Large intestine (tissue), 12 donors: ENCODE measurements at places on chromosomes 5 and 9. TPM values are rescaled to one million over a fixed set of nuclear protein-coding genes. Genes with fewer than 3 reads are reported as not detected.

DNA sequence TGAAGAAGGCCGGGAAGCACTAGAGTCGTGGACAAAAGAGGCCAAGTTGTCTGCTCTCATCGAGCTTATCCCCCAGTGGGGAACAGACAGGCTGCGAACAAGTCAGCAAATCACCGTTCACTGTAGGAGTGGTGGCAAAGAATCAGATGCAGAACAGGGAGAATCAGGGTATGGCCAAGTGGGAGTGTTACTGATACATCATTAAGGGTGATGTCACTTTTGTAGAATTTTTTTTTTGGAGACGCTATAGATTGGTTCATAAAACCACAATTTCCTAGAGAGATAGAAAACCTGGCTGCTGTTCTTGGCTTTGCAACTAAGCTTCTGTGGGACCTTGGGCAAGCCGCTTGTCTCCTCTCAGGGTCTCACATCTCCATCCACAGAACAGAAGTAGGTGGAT, 21.3 kb downstream of the SPRY4 start:
- DNase-seq, result no peak

DNA sequence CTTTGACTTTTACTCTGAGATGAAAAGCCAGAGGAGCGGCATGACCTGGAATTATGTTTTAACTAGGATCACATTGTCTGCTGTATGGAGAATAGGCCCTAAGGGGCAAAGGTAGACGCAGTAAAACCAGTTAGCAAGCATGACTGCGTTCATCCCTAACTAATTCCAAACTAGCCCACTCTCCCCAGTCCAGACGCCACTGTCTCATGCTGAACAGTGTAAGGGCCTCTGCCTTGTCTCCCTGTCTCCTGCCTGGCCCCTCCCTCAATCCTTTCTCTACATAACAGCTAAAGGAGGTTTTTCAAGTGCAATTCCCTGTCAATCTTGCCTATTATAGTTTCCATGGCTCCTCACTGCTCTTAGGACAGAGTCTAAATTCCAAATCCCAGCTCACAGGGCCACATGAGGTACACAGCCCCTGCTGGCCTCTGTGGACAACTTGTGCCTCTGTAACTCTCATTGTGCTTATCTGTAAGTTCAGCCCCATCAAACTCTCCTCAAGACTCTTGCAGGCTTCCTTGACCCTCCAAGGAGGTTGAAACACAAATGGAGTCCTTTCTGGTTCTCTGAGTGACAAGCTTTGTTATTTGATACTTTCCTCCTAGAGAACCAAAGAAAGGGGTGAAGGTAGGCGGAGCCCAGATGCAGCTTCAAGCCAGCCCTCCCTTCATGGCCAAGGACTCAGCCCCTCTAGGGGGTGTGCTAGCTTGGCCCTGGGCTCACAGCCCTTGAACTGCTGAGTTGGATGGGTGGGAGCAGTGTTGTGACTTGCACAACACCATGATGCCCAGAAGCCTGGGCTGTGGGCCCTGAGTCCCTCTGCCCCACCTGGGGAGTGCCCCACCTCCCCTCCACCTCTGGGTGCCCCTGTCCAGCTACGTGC, 16.0 kb upstream of the SLC22A4 start:
- DNase-seq, result peak; percentile 98

EQTN gene
- 0.34 TPM for polyA plus RNA-seq

ADAMTS13 gene
- 10.4 TPM for polyA plus RNA-seq

PLPP1 gene
- polyA plus RNA-seq, result 54.7 TPM

MPDZ gene
- 51.0 TPM for polyA plus RNA-seq

- peak; percentile 62 for DNase-seq
Observed at GRCh38 chr9:438961-439768, 224.5 kb downstream of the DOCK8 start.

PAPPA gene
- 2.2 TPM for polyA plus RNA-seq

DNA sequence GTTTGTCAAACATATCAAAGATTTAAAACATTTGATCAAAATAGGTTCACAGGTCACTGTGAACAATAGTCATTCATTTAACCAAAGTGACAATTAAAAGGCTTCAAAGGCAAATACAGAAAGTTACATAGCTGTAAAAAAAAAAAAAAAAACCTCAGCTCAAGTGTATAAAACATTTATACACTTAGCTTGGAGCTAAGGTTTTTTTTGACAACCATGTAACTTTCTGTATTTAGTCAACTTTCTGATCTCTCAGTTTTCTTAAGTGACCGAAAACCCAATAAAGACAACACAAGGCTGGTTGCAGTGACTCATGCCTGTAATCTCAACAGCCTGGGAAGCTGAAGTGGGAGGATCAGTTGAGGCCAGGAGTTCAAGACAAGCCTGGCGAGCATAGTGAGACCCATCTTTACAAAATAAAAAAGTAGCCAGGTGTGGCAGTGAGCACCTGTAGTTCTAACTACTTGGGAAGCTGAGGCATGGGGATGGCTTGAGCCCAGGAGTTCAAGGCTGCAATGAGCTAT, 16.4 kb upstream of the UBTD2 start:
- peak; percentile 14 for DNase-seq

SLC44A1 gene
- polyA plus RNA-seq, result 49.8 TPM

GRCh38 chr5:138850865-138851435, 24.2 kb downstream of the LRRTM2 start:
- DNase-seq, result no peak

ZNF883 gene
- 2.6 TPM for polyA plus RNA-seq

PRRT1B gene
- 2.0 TPM for polyA plus RNA-seq

DNA sequence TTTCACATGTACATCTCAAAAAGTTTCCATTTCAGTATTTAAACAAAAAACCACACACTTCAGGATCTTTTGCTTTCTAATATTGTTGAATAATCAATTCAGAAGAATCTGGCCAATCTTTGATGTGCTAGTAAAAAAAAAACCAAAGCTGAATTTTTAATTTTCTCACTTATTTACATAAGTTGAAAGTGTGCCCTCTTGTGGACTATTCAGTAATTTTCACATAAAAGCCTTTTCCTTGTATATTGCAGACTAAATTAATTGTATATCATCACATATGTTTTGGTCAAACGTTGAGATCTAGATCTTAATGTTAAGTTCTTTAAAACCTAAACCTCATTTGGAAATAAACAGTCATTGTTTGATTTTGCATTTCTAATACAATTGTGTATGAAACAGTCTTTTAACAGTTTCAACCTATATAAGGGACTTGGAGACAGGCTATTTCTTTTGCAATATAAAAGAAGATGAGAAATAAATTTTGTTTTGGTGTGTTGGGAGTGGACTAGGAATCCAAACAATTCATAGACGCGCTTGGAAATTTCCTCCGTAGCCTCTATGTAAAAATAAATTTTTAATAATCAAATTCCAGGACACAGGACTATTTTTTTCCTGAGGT, 68.1 kb downstream of the NIPBL start:
- DNase-seq, result peak; percentile 43

- no peak for DNase-seq
Observed at GRCh38 chr5:145787001-145787400, 48.1 kb downstream of the PRELID2 start.

DNA sequence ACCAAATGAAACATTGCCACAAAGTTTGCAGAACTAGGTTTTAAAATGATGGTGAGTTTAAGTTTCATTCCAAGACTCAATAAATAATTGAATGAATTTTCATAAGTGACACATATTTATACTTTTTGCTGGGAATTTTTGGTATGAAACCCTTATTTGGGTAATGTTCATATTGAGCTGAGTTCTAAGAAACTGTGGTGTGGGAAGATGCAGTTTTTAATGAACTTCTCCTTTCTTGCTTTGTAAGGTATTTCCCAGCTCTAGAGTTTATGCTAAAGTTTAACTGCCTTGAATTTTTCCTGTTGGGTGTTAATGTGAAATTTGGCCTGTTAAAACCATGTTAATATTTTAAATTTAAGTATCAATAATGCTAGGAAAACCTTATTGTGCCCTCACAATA, 15.1 kb downstream of the RABGAP1 start:
- no peak for DNase-seq

GRCh38 chr5:139363937-139364336, 19.2 kb downstream of the SLC23A1 start:
- no peak for DNase-seq

HACD4 gene
- polyA plus RNA-seq, result 4.8 TPM

ENTREP1 gene
- 7.3 TPM for polyA plus RNA-seq

STX17 gene
- polyA plus RNA-seq, result 31.9 TPM

DNA sequence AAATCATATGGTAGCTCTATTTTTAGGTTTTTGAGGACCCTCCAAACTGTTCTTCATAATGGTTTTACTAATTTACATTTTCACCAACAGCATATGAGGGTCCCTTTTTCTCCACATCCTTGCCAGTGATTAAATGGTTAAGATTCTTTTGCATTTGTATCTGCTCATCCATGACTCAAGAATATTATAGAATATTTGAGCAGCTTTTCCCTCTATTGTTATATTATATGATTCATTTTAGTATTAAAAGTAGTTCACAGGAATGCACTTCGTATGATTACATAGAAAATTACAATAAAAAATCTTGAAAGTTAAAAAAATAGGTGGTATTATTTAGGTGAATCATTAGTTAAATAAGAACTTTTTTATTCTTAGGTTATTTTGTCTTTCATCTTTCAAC, 140.7 kb downstream of the WDR70 start:
- no peak for DNase-seq

CCNJL gene
- polyA plus RNA-seq, result 12.7 TPM

DNA sequence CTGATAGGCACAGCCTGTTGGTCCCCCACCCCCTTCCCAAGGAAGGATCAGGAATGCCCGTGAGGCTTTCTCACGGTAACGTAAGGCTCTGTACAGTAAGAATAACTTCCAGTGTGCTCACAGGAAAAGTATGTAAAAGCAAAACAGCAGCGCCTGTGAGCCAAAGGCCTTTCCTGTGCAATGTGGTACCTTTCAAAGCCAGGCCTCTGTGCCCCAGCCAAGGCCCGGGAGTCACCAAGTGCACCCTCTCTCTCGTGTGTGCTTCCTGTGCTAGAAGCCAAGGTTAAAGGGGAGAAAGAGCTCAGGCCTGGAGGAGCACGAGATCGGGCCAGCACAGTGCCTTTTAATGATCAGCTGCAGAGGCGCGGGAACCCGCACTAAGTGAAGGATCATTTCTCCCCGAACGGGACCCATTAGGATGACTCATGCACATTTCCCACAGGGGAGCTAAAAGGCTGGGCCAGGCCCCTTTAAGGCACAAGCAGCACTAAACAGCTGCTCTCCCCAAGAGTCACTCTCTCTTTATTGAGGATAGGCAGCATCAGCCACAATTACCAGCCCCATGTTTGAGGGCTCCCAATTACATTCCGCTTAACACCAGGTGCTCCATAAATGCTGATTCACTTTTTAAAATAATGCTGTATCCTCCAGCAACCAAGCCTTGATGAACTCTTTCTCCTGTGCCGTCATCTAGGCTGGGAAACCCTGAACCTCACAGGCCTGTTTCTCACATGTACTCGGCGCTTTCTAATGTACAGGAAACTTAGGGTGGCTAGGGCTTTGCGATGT, 42.8 kb downstream of the SHB start:
- DNase-seq, result no peak

DNA sequence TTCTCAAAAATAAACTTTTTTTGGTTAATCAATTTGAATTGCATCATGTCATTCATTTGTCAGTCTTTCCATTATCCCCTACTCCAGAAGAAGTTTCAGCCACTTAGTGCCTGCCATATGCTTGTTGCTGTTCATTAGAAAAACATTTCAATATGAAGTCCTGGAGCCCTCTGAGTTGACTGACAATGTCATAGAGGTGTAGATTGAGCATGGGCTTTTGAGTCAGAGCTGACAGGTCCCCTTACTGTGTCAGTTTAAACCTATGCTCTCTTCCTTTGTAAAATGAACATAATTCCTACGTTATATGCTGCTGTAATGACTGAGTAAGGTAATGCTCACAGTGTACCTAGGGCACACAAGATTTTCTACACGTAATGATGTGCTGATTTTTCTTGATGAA, 114.0 kb downstream of the CTNND2 start:
- DNase-seq, result no peak

DNA sequence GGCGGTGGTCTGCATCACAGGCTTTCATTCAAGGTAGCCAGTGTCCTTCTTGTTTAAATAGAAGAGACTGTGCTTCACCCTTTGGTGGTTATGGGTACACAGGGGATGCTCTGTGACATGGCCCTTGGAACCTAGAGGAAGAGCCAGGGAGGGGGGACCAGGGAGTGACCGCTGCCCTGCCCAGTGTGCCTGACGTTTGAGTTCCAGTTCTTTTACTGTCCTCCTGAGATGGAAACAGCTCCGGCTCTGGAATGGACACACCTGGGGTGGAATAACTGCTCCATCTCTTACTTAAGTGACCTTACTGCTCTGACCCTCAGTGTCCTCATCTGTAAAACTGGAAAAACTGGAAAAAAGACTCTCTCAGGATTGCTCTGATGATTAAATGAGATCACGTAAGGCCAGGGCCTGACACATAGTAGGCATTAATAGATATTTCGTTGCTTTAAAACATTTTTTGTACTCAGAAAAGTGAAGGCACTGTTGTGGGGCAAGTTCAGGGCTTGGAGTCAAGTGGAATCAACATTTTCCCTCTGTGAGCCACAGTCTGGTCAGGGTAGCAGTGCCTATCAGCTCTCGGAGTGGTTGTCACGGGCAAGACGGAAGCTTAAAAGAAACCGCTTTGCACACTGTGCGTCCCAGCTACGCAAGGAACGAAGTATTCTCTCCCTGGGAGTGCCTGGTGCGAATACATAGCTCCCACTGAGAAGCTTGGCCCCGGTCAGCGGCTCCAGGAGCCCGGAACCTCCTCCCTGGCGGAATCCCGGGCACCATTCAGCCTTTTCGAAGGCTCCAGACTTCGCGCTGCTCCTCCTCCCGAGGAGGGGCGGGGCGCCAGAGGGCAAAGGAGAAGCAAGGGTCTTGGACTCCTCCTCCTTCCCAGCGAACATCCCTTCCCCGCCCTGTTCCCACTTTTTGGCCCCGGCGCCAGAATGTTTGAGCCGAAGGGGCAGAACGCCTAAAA, 5.8 kb downstream of the POU4F3 start:
- no peak for DNase-seq

DNA sequence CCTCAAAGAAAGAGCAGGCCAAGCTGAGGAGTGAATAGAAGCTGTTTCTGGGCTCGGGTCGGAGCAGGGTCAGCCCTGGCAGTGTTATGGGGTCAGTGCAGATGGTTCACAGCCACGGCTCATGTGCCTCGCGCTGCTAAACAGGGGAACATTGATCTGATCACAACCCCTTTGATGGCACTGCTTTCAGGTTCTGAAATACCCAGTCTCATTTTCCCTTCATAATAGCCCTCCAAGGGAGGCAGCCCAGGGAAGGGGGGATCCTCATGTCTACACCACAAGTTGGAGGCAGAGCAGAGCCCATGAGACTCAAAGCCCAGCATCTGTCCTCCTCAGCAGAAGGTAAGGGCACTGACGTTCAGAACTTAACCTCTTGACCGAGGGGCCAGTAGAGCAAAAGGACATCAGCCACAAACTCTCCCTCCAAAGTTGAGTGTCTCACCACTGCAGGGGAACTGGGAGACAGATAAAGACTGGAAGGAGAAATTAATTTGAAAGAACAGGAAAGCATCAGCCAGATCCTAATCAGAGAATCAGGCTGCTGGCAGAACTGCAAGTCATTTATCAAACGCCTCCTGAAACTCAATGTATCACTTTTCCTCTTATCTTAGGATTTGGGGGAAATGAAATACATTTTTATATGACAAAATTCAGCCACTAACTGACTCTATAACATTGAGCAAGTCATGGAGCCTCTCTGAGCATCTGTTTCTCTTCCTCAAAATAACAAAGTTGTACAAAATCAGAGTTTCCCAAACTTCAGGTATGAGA, 110.6 kb downstream of the SH3TC2 start:
- DNase-seq, result no peak

- DNase-seq, result no peak
Observed at GRCh38 chr9:89482901-89483361, 15.0 kb downstream of the SEMA4D start.

S1PR3 gene
- polyA plus RNA-seq, result 10.4 TPM

- no peak for DNase-seq
Observed at GRCh38 chr5:54775645-54776044, 209.7 kb downstream of the ESM1 start.
